ENCODE measurements at places on chromosomes 3 and 15.

GRCh38 chr3:27633224-27633545 is 88.9 kb downstream of the EOMES start:
- no peak for DNase-seq

GRCh38 chr15:90266061-90266431 is 574 bp downstream of the NGRN start:
- peak; percentile 56 for DNase-seq

GRCh38 chr15:47577461-47577860 is 139.8 kb upstream of the SEMA6D start:
- DNase-seq: no peak

DNA sequence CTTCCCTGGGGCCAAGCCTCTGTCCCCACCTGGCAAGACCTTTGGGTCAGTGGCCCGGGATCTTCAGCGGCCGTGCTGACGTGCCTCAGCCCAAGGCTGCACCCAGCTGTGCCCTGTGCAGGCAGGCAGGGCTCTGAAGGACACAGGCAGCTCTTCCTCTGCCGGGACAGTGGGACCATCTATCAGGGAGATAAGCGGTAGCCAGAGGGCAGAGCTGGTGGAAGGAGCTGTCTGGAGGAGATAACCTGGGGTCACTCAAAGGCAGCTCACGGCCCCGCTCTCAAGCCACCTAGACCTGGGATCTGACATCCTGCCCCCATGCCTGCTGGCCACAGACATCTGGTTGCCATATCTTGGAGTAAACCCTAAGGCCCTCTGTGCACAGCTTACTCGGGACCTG is 27.3 kb downstream of the DUSP7 start:
- DNase-seq: no peak

DNA sequence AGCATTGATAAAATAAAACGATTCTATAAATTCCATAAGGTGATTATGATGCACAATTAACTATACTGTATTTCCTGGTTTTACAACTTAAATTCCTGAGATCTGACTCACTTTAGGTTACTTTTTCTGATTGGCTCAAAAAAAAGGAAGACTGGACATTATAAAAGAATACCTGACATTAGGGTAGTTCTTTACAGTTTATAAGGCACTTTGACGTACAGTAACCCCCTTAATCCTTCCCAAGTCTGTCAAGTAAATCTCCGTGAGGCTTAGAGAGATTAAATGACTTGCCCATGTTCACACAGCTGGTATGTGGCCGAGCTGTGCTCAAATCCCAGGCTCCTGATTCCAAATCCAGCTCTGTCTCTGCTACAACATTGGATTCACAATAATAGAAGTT is 1.0 kb upstream of the SLTM start:
- peak; percentile 29 for DNase-seq

DNA sequence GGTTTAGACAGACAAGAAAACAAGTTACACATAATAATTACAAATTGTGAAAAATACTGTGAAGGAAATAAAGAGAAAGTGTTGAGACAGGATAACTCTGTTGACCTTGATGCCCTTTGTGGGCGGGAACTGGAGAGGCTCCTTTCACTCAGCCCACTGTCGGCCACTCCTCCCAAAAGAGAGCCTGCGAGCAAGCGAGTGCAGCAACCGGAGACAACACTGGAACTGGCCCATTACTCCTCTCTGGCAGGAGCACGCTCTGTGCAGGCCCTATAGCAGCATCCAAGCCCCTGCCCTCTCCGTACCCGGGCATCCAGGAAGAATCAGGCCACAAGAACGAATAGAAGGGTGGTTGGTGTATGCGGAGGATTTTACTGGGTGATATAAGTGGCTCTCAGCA is 16.2 kb upstream of the DUT start:
- DNase-seq: no peak

DNA sequence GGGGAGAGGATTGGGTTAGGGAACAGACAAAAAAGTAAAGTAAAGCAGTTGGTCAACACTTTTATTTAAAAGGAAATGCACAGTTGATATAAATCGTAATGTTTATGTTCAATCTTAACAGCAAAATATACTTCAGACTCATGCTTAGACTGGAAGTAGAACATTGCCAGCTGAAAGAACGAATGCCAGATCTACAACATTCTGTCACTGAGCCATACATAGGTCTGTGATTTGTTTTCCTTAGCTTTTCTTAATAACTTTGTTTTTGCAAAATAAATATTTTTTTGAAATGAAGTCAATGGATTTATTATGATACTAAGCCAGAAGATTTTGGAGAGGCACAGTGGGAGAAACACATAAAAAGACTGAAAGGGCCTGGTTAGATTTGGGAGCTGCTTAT is 62.0 kb downstream of the LEKR1 start:
- no peak for DNase-seq

GRCh38 chr15:80580106-80580505 is 115.0 kb upstream of the ABHD17C start:
- no peak for DNase-seq

- no peak for DNase-seq
These were observed 14.3 kb downstream of the AKAP13 start for GRCh38 chr15:85394554-85395333.

- DNase-seq: peak; percentile 40
These were observed 30.5 kb downstream of the OXSM start for GRCh38 chr3:25820366-25820765.

DNA sequence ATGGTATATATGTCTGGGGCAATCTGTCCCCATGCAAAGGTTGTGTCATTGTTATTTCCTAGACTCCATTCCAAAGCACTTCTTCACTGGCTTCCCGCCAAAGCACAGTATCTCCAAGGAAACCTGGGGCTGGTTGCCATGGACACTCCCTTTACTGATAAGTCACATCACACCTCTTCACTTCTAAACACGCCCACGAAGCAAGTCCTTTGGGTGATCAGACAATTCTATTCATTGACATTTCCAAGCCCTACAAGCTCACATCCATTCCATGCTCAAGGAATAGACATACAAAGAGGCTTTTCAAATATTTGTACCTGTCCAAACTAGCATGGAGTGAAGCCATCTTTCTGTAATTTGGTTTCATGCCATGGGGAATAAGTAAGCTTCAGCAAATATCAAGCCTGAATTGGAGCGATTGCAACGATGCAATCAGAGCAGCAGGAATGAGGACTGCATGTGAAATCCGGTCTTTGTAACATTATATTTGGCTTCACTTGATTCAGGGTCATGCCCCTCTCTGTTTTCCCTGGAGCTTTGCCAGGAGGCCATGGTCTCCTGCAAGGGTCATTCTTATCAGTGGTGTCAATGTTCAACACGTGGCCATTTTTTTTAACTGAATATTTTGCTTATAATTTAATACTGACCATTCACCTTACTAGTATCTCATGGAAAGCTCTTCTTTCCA is 201.6 kb upstream of the TMC3 start:
- DNase-seq: no peak

DNA sequence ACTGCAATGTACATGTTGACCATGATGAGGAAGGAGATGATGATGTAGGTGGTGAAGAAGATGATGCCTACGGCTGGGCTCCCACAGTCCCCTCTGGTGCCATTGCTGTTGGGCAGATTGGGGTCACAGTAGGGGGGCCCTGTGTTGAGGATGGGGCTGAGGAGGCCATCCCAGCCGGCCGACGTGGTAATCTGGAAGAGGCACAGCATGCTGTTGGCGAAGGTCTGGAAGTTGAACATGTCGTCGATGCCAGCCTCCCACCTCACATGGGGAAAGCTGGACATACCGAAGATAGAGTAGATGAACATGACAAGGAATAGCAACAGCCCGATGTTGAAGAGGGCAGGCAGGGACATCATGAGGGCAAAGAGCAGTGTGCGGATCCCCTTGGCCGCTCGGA is 48.6 kb upstream of the SCN5A start:
- no peak for DNase-seq

GRCh38 chr15:59278120-59278519 is 71.5 kb downstream of the LDHAL6B start:
- DNase-seq: no peak

DNA sequence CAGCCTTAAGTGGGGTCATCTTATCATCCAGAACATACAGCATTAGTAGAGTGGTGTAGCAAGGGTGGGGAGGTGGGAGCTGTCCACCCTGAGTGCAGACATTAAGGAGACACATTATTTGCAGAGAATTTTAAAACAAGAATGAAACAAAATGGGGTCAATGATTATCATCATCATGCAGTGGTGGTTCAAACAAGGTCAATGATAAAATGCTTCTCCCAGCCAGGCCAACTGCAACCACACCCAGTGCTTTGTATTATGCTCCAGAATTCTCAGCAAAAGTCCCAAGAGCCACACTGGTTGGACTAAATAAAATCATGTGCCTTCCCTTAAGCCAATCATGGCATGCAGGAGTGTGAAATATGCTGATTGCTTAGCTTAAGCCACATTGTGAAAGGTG is 96.7 kb upstream of the FHIT start:
- no peak for DNase-seq

- DNase-seq: no peak
These were observed 19.8 kb downstream of the WHAMM start for GRCh38 chr15:82829234-82829633.

DNA sequence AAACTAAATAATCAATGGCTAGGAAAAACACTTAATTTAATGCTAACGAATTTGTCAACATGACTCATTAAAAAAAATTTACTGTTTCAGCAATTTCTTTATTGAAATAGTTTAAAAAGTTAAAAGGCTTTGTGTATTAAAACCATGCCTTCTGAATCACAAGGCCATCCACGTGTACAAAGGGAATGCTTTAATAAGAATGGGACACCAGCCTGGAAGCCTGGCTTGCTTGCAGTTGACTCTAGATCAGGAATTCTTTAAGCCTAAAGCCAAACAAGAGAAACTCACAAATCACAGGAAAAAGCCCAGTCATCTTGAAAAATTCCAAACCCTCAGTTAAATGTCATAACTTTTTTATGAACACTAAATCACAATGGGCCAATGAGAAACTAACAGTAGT is 137.6 kb downstream of the PEAK1 start:
- no peak for DNase-seq

Data from SW 1271 (cell line).